ENCODE measurements at places on chromosomes 6 and 20.

- no peak for DNase-seq
These were observed 95.9 kb downstream of the CDKAL1 start for GRCh38 chr6:20630136-20630535.

DNA sequence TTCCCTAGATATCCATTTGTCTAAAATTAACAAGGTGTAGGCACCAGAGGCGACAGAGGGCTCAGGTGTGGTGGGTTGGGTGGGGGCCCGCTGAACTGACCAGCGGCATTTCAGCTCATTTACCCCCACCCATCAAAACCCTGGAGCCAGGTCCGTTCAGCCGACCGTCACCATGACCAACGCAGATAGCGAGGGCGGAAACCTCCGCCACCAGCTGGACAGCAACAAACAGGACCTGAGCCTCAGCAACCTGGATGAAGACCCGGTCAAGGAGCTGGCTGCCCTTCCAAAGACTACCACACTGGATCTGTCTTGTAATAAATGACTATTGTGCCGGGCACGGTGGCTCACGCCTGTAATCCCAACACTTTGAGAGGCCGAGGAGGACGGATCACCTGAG, 120.8 kb upstream of the LGSN start:
- DNase-seq: no peak

GRCh38 chr6:22155551-22155950, 141.3 kb downstream of the PRL start:
- DNase-seq: no peak

DNA sequence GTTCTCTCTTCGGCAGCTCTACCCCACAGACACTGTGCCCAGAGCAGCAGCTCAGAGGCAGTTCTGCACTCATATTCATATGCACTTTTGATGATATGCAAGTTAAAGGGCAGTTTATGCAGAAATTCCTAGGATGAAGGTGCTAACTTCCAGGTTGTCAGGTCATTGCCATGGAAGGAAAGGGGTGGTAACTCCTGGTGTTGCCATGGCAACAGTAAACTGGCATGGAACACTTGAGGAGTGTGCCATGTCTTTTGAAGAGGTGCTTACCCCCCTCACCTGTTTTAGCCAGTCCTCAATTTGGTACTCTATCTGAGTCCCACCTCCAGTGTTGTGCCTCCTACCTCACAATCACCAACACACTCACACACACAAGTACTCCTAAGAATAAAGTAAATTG, 539.4 kb upstream of the BTBD3 start:
- DNase-seq: no peak

DNA sequence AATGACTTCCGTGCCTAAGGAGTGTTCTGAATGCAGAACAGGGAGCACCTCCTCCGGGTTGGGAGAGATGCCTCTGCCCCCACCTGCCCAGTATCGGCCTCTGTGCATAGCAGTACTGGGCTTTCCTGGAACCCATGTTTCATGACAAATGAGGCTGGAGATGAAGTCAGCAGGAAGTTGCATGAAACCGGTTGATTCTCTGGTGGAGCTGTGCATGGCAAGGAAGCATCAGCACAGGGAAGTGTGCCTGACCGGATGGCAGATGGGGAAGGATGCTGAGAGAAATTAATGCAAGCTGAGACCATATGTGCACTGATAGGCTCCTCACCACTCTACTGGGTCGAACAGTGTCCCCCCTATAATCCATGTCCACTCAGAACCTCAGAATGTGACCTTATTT, 155.5 kb downstream of the CDH26 start:
- DNase-seq: no peak

- no peak for DNase-seq
These were observed 13.3 kb downstream of the EZR start for GRCh38 chr6:158805698-158806377.

Measured in eye (tissue), 1 donor.